ENCODE measurements at places on chromosomes 4 and X.

DNA sequence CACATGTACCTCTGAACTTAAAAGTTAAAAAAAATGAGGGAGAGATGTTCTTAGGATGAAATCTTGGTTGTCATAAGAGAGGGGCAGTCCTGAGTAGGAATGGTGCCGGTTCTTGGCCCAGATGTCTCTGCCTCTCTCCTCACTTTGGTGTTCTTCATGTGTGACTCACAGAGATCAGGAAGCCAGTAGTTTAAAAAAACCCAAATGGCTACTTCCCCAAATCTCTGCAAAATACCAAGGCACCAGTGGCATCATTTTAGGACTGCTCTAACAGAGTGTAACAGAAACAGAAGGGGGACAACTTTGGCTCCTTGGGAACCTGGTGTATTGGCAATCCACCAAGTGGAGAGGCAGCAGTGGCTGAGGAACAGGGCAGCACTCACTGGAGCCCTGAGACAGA is 116.8 kb downstream of the SCD5 start:
- DNase-seq = no peak

- DNase-seq = no peak
These were observed 457.8 kb downstream of the KLHL4 start for GRCh38 chrX:87975365-87975764.

DNA sequence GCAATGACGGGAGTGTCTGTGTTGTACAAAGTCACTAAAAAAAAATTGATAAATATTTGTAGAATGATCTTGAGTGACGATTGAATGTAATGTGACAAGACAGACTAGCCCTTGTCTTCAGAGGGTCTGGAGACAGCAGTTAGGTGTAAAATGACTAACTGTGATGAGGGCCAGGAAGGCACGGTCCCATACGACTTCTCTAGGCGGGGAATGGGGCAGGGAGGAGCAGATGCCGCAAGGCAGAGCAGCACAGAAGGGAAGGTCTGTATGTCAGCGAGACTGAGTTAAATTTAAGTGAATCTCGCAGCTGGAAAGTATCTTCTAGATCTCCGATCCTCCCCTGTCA is 405 bp downstream of the CENPE start:
- no peak for DNase-seq

DNA sequence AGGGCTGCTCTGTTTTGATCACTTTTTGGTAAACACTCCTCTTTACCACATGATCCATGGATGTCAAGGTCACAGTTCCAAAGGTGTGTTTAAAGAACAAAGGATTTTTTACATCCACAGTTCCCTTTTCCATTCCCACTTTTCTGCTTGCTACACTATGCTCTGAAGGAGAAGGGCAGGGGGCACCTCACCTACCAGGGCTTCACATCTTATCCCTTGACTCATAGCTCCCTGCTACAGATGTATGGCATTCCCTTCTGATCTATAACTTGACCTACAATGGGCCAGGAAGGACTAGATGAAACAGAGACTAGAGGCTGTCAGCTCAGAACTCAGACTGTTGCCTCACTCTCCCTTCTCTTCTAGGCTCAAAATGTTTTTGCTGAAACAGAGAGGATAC is 233.1 kb upstream of the RPS6KA3 start:
- DNase-seq = no peak

DNA sequence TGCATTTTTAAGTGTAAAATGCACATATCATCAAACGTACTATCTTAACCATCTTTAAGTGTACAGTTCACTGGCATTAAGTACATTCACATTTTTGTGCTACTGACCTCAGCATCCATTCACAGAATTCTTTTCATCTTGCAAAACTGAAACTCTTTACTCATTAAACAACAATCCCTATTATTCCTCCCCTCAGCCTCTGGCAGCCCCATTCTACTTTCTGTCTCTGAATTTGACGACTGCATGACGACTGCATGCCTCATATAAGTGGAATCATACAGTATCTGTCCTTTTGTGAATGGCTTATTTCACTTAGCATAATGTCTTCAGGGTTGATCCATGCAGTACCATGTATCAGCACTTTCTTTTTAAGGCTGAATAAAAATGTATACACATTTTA is 38.7 kb downstream of the CNKSR2 start:
- DNase-seq = no peak

GRCh38 chr4:19883841-19884240 is 367.9 kb upstream of the SLIT2 start:
- no peak for DNase-seq

DNA sequence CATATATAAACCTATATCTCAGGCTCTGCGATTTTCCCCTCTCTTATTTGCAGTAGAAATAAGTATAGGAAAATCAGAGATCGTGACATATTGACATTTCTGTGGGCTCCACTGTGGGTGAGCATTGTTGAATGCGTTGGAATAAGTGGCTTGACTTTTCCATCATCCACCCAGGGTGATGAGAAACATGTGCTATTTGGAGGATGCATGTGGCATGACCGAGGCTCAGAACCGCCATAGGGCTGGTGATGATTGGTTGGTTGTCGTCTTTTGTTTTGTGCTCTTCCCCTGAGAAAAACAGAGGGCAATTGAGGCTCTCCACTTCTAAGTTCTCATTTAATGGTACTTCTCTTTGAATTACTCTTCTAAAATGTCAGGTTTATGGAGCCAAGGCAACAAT is 140.1 kb downstream of the MXRA5 start:
- no peak for DNase-seq
